Lower leg skin (tissue), 4 donors: ENCODE measurements at places on chromosomes 12 and 14.

DNA sequence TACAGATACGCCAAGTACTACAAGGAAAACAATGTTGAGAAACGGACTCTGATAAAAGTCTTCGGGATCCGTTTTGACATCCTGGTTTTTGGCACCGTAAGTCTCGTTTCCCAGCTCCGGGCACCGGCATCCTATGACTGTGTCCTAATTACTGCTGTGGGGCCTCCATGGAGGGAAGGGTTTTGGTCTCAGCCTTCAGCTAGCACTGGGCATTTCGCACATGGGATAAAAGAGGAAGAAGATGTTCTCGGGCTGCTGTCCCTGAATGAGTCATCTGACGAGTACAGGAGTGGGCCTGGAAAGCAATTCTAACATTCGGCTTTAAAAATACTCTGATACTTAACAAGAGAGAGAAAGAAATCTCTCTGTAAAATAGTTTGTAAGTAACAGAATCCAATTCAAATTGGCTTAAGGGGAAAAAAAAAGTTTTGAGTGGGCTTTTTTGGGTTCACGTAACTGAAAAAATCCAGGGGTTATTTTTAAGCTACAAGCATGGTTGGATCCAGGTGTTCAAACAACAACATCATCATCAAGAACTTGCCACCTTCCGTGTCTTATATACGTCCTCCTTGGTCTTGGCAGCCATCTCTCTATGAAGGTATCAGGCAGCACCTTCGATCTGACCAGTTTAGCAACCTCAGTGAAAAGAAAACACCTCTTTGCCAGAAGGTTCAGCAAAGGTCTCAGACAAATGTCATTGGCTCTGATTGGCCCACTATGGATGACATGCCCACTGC is 34.4 kb upstream of the P2RX4 start:
- DNase-seq: peak; percentile 25

- DNase-seq: no peak
Observed at GRCh38 chr12:109718390-109718789, 4.8 kb downstream of the FAM222A start.

DNA sequence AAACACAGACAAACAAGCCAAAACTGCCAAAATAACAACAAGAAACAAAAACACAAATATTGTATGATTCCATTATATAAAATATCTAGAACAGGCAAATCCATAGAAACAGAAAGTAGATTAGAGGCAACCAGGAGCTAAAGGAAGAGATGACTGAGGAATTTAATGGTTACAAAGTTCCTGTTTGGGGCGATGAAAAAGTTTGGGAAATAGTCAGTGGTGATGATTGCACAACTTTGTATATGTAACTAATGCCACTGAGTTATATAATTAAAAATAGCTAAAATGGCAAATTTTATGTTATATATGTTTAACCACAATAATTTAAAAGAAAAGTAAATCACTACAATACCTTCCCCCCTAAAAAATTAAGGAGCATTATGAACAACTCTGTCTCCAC is 24.5 kb downstream of the GNPTAB start:
- DNase-seq: no peak

GRCh38 chr12:119181202-119181601 is 2.5 kb downstream of the HSPB8 start:
- DNase-seq: no peak

GRCh38 chr14:52286661-52287649 is 19.5 kb downstream of the PTGDR start:
- no peak for DNase-seq
